Activated naive CD8-positive, alpha-beta T cell treated with anti-CD3 and anti-CD28 coated beads, Interleukin-2, amount 50 U/mL, for 16 hours (primary cell): ENCODE measurements at places on chromosomes 11 and 22.

- no peak for DNase-seq
Observed at GRCh38 chr11:6607190-6607795, 3.7 kb downstream of the ILK start.

DNA sequence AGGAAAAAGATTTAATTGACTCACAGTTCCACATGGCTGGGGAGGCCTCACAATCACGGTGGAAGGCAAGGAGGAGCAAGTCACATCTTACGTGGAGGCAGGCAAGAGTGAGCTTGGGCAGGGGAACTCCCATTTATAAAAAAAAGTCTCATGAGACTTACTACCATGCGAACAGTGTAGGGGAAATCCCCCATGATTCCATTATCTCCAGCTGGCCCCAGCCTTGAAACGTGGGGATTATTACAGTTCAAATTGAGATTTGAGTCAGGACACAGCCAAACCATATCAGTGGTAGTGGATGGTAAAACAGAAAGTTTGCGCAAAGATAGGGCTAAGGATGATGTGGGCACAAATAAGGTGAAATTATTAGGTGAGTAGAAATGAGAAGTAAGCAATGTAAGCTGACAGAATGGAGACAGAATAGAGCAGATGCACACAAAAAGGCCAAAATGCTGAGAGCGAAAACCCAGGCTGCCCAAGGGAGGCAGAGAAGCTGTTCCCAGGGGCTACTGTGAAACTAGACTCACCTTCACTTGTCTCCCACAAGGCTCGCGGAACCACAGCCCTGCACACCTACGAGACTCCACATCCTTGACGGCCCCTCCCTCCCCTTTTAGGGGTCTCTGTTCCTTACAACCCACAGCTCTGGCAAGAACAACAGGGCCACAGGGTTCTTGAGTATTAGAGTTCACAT is 377.6 kb downstream of the CADM1 start:
- DNase-seq: no peak

- no peak for DNase-seq
Observed at GRCh38 chr22:27755521-27756211, 45.9 kb downstream of the MN1 start.

- no peak for DNase-seq
Observed at GRCh38 chr11:116397602-116398084, 375.1 kb downstream of the BUD13 start.

DNA sequence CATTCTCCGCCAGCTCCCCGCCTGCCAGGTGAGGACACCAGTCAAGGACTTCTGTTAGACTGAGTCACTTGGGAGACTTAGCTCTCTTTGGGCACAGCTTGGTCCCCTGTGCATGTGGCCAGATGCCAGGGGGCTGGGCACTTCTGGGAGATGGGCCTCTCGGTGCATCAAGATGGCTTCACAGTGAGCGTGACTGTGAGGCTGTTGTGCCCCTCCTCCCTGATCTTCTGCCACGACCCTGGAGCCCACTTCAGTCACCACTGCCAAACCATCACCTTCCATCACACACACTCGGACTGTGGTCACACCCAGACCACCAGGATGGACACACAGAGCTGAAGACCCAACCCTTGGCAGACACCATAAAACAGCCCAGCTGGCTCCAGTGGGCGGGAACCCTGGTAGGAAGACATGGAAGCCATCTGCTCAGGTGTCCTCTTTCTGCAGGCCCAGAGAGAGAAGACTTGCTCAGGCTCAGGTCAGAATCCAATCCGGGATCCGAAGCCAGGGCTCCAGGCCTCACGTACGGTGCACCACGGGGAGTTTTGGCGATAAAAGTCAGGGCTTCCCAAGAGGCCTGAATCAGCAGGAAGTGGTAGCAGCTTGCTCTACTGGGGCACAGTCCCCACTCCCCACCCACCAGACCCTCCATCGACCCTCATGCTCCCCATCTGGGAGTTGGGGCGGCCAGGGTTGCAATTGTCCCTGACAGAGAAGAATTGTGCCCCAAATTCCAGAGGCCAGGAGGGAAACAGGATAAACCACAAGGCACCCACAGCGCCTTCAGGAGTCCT is 29.8 kb upstream of the CD5 start:
- DNase-seq: no peak

GRCh38 chr11:62646825-62647608 is 604 bp upstream of the GANAB start:
- no peak for DNase-seq

GRCh38 chr11:29781268-29781667 is 235.6 kb downstream of the KCNA4 start:
- DNase-seq: no peak

DNA sequence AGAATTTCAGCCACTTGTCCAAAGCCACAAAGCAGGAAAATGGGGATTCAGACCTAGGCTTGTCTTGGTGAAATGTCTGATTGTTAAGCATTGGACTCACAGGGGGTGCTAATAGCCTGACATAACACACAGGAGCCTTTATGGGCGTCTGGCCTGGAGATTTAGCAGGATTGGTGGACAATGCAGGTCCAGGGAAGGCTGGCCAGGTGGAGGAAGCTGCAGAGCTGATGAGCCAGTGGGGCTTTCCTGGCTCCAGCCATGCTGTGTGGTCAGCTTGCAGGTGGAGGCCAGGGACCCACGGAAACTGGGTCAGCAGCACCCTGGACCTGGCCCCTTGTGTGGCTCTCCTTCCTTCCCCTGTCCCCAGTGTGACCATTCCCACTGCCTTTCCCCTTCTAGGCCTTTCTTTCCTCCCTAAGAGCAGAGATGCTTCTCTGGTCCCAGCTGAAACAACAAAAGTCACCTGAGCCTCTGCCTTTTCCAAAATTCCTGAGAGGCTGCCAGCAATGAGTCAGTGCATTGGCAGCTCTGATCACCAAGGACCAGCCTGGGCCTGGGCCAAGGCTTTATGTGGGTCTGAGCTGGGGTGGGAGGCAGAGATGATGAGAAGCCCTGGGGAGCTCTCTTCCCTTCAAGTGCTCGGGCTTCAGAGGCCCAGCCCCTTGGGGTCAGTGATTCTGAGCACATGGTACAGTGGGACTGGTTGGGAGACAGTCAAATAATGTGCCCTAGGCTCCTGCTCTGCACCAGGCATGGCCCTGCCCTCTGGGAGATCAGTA is 85.2 kb downstream of the CCDC81 start:
- no peak for DNase-seq

DNA sequence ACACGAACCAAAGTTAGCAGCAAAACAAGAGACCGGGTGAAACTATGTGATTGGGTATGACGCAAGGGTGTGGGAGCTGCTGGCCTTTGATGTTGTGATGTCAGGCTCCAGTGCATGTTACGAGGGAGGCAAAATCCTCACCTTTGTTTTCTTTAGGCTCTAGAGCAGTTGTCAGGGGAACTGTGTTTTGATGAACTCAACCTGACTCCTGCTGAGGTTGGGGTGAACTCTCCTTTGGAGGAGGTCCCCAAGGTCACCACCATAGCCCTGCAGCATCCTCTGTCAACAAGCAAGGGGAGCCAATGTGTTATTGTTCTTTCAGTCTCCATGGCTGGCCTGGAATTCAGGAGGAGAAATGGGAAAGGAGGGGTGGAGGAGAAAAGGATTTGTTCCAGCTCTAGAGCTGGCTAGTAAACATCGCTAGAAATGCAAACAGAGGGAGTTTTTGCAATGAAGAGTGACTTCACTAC is 33.8 kb downstream of the RASSF10 start:
- DNase-seq: no peak

DNA sequence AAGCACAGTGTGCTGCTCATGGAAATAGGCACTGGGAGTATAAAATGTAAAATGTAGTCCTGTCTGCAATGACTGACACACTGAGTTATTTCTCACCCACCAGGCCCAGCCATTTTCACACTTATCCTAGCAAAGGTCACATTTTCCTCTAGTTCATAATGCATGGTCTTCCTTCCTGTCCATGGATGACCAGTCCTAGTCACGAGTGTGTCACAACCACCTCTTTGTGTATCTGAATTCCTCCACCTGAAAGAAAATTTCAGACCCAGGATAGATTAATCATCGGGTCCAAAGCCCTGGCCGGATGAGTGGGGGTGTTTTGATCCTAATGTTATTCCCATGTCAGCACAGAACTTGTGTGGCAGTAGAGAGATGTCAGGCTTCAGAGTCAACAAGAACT is at the start of gene MRGPRX4:
Gene MRGPRX4, plus strand, starts transcription at position 172 of the 400 bp plus-strand sequence. CDS start 420 bp downstream, outside the sequence.
- no peak for DNase-seq

- DNase-seq: no peak
Observed at GRCh38 chr11:81036168-81036870, 1595.5 kb upstream of the TENM4 start.

GRCh38 chr11:83922953-83923352 is 636.8 kb upstream of the CCDC90B start:
- DNase-seq: no peak

GRCh38 chr22:28903729-28904128 is 20.4 kb downstream of the ZNRF3 start:
- no peak for DNase-seq
